ENCODE measurements at places on chromosomes 5 and 9.

DNA sequence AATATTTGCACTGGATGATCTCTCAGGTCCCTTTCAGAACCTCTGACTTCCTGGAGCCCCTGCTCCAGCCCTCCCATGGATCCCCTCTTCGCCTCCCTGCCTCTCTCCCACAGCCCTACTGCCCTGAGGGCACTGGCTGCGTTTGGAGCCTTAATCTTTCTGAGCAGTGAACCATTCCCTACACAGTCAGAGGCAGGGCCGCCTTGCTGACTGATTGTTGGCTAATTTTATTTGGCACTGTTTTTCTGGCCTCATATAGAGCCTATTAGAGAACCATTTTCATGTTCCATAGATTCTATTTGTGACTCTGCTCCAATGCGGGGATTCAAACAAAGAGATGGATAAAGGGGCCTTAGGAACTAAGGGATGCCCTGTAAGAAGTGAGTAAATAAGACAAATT is 91.1 kb downstream of the BRINP1 start:
- no peak for DNase-seq

DNA sequence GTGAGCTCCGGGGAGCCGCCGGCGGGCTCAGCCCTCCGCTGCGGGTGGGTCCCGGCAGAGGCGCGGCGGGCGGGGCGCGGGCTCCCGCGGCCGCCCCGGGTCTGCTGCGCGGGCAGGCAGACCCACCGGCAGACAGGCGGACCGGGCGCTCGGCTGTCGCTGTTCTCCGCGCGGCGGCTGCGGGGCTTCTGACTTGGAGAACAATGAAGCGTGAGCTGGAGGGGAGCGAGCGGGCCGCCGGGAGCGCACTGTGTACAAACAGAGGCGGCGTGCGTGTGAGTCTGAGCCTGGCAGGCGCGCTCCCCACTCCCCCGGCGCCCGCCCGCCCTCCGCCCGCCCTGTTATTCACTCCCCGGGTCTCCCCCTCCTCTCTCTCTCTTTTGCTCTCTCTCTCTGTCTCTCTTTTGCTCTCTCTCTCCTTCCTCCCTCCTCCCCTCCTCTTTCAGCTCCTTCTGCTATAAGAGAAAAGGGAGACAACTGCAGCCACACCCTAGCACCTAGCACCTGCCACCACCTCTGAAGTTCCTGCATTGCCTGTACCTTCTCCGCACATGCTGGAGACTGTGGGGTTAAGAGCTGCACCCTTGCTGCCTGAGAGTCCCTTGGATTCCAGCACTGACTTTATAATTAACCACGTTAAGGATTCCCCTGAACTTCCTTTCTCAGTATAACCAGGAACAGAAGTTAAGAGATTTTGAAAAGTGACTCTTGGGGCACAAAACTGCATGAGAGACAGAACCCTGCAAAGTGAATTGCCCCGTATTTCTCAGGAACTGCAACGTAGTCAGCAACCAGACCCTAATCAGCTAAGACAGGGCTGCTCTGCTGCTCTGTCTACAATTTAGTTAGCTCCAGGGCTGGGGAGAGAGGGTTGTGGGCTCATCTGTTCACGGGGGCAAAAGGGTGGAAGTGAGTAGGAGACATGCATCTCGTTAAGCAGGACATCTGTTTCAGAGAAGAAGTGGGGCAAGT is at the start of gene EDIL3:
Gene EDIL3 (minus strand): TSS at position 277 of the 972 bp plus-strand sequence. CDS start 506 bp downstream, outside the sequence.
- DNase-seq = peak; percentile 43

GRCh38 chr5:158056130-158056825 is 197.3 kb upstream of the CLINT1 start:
- no peak for DNase-seq

DNA sequence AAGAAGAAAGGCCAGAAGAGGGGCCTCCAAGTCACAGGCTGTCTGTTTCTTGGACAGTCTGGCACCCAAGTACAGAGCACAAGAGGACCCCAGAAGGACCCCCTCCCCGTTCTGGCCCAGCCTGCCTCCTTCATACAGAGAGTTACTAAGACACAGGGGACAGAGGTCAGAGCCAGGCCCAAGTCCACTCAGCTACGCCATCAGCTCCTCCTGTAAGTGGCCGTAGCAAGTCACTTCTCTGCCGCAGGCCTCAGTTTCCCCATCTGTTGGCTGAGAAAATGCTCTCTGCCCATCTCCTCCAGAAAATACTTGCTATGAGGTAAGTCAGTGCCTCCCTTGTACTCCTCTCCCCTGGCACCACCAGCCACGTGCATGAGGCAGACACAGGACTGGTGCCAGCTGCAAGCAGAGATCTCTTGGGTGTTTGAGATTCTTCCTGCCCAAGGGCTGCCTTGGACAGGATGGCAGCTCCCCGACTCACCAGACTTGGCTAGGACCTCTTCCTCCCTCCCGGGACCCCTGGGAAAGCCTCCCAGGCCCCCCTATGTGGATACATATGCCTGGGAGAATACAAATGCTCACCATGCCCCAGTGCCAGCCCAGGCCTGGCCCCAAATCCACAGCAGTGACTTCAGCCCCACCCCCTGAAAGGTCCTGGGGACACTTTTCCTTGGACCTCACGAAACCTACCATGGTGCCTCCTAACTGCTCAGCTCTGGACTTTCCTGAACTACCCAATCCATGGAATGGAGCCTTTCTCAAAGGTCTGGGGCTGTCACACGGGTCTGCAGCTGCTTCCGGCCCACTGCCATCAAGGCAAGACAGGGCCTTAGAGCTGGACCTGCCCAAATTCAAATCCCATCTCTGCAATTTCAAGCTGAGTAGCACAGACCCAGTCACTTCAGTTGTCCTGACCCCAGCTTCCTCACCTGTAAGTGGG is 5.1 kb downstream of the EEIG1 start:
- DNase-seq = no peak
